ENCODE measurements at places on chromosomes 4 and X. TPM values are rescaled to one million over a fixed set of nuclear protein-coding genes. Genes with fewer than 3 reads are reported as not detected.
A peak's percentile ranks its signal among the peaks of the same experiment; 100 is the strongest.

GRCh38 chrX:139892512-139892911 lies 40.3 kb downstream of the ATP11C start:
- H3K4me3 ChIP-seq = no peak overlapping the region
- no peak overlapping the region for H3K27ac ChIP-seq
- H3K27me3 ChIP-seq = no peaks in the 10 kb centered on the region
- no peak for DNase-seq
- H3K4me1 ChIP-seq = no peaks in the 10 kb centered on the region

DNA sequence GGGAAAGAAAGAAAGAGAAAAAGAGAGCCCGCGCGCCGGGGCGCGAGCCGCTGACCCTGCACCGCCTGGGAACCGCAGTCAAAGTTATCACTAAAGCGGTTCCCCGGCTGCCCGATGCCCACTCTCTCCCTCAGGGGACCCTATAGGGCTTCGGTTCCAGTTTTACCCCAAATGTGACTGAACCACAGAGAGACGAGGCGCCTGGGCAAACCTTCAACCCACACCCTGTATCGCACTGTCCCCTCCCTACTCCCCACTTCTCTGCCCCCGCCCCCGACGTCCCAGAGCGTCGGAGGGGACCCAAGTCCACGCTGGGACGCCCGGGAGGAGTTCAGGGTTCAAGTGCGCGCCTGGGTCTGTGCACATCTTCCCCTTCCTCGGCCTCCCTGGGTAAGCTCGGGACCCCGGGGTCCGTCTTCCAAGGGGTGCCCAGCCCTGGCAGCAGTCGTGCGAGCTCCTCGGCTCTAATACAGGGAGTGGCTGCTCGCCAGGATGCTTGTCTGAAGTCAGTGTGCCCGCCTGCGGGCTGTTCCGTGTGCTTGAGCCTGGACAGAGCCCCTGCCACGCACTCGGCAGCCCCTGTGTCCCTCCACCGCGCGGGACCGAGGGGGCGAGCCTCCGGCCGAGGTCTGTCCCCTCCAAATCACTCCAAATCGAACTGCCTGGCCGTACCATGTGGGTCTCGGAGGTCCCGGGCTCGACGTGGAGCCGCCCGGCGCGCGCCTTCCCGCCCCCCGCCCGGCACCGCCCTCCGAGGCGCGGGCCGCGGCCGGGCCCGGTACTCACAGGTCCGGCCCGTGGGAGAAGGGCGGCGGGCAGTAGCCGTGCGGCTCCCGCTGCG lies 960 bp downstream of the TRPC3 start:
- H3K4me3 ChIP-seq = peak overlapping the region; percentile 85
- no peaks in the 10 kb centered on the region for H3K36me3 ChIP-seq
- peaks cover 17% of the 10 kb centered on the region for H3K4me1 ChIP-seq
- no peak overlapping the region for H3K27ac ChIP-seq

DNA sequence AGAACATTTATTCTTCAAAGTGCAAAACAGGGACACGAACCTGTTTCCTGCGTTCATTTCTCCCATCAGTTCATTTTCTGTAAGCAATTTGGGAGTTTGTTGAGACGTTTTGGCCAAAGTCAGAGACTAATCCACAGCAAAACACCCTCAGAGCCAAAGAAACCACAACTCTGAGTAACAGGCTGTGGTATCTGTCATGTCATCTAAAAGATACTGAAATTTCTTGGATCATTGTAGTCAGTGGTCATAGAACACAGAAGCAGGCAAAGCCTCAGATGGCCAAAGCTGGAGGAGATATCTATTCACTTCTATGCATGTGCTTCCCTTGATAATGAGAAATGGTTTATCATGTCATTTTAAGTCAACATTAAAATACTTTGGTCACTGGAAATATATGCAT lies 485.6 kb upstream of the GALNT7 start:
- H3K27me3 ChIP-seq = no peaks in the 10 kb centered on the region
- no peaks in the 10 kb centered on the region for H3K36me3 ChIP-seq
- no peak for DNase-seq
- no peak overlapping the region for H3K27ac ChIP-seq

ABRAXAS1 gene
- 14.0 TPM for total RNA-seq

DNA sequence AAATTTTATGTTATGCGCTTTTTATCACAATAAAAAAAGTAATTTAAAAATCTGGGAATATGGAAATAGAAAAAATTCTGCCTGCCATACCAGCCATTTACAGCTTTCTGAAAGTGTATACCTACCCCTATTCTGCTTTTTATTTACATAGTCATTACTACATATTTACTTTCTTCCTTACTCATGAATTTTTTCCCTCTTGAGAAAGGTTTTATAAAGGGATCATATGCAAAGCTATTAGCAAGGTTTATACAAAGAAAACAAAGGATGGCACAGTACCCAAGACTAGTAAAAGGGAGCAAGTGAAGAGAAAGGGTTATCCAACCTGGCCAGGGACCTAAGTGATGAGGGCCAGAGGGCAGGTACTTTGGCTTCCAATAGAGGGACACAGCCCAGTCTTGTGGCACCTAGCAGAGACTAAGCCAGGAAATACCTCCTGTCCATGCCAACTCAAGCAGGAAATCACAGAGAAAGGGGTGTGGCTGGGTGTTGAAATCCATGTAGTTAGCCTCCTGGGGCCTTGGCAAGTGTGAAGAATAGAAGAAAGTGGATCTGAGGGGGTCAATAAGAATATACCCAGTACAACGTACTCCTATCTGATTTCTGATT lies 207.3 kb upstream of the VEGFC start:
- H3K27me3 ChIP-seq = no peaks in the 10 kb centered on the region
- H3K36me3 ChIP-seq = no peaks in the 10 kb centered on the region
- no peaks in the 10 kb centered on the region for H3K4me1 ChIP-seq
- no peak for DNase-seq

- no peak overlapping the region for H3K4me3 ChIP-seq
- no peaks in the 10 kb centered on the region for H3K27me3 ChIP-seq
- no peak for DNase-seq
- no peaks in the 10 kb centered on the region for H3K4me1 ChIP-seq
- no peaks in the 10 kb centered on the region for H3K36me3 ChIP-seq
- H3K27ac ChIP-seq = no peak overlapping the region
These were observed 272.4 kb upstream of the VCX start for GRCh38 chrX:7570432-7571029.

NAA11 gene
- total RNA-seq = not detected

- no peak overlapping the region for H3K27ac ChIP-seq
- no peaks in the 10 kb centered on the region for H3K4me1 ChIP-seq
- DNase-seq = no peak
These were observed 272.0 kb downstream of the DHX15 start for GRCh38 chr4:24312261-24312913.

DNA sequence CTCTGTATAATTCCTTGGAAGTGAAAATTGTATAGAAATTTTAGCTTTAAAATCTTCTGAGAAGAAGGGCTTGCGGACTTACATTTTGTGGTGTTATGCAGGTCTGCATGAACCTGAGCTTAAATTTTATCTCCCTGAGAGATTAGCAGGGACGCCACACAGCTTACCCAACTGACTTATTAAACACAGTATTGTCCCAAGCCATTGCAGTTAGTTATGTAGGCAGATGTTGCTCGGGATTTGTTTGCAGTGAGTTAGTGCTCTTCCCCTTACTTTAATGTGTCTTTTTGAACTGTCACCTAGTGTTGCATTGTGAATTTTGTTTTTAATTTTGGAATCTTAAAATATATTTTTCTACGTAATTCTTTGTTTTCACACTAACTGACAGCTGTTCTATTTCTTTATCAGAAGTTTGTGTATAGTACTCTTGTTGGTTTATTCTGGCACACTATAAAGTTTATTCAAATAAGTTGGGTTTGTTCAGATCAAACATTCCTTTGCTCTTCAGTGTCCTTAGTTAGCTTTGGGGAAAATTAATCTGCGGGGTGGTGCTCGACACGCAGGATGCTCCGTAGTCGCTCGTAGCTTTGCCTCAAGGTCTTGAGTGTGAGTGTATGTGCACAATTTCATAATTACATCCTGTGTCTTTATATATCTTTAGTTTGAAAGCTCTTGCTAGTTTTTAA lies 145.4 kb downstream of the STIM2 start:
- no peak overlapping the region for H3K27ac ChIP-seq
- no peaks in the 10 kb centered on the region for H3K27me3 ChIP-seq
- no peak for DNase-seq
- peaks cover 33% of the 10 kb centered on the region for H3K36me3 ChIP-seq
- peaks cover 28% of the 10 kb centered on the region for H3K4me1 ChIP-seq

- no peak overlapping the region for H3K4me3 ChIP-seq
- peaks cover 19% of the 10 kb centered on the region for H3K27me3 ChIP-seq
- no peak for DNase-seq
- no peaks in the 10 kb centered on the region for H3K36me3 ChIP-seq
- no peaks in the 10 kb centered on the region for H3K4me1 ChIP-seq
These were observed 167.9 kb downstream of the CORIN start for GRCh38 chr4:47669946-47670345.

DNA sequence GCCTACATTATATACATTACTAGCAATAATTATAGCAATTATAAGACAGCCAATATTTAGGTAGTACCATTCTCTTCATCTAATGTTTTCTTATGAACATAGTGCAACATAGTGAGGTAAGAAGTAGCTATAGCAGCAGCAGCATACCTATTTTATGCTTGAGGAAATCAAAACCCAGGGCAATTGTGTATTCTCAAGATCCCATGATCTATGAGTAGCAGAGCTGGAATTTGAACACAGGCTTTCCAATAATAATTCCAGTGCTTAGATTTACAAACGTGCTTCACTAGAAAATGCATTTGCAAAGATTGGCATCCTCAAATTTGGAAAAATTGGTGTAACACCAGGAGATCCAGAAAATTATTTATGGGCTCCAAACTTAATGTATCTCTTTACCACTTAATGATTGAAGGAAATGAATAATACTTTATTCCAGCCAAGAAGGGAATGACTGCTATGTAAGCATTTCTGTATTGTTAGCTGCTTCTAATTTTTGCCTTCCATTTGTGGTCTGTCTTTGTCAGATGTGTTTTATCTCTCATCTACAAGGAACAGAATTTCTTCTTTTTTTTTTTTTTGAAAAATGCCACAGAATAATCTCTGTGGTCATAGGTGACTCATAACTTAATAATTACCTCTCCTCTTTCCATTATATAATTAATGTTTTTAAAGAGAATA lies 451.1 kb downstream of the ARAP2 start:
- DNase-seq = no peak
- H3K36me3 ChIP-seq = no peaks in the 10 kb centered on the region
- no peak overlapping the region for H3K4me3 ChIP-seq
- H3K27ac ChIP-seq = no peak overlapping the region
- H3K4me1 ChIP-seq = no peaks in the 10 kb centered on the region
- no peaks in the 10 kb centered on the region for H3K27me3 ChIP-seq

SPARCL1 gene
- not detected for total RNA-seq

SGMS2 gene
- not detected for total RNA-seq

NSUN7 gene
- not detected for total RNA-seq

DNA sequence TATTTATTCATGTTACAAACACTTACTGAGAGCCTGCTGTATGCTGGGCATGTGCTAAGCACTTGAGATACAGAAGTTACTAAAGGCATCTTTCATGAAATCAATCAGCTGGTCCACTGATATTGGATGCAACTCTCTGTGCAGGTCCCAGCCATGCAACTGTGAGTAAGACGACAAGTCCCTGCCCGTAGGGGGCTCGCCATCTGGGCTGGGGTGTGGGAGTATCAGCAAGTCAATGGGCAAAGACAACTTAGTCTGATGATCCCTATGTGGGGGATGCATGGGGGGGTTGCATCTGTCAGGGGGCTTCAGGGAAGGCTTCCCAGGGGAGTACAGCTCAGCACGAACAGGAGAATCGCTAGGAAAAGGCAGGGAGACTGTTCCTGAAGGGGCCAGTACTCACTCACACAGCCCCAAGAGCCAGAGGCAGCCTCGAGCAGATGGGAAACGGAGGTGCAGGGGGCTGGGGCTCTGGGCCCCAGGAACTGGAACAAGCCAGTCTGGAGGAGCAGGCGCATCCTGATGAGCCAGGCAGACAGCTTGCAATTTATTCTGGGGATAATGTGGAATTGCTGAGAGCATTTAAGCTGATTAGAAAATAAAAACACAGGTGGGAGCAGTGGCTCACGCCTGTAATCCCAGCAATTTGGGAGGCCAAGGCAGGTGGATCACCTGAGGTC lies 40.2 kb downstream of the CRMP1 start:
- no peak overlapping the region for H3K27ac ChIP-seq
- no peak overlapping the region for H3K4me3 ChIP-seq
- H3K27me3 ChIP-seq = peaks cover 4% of the 10 kb centered on the region
- H3K36me3 ChIP-seq = no peaks in the 10 kb centered on the region
- DNase-seq = no peak

F8A3 gene
- total RNA-seq = 10.8 TPM
